ENCODE measurements at places on chromosomes 13 and 19.

DNA sequence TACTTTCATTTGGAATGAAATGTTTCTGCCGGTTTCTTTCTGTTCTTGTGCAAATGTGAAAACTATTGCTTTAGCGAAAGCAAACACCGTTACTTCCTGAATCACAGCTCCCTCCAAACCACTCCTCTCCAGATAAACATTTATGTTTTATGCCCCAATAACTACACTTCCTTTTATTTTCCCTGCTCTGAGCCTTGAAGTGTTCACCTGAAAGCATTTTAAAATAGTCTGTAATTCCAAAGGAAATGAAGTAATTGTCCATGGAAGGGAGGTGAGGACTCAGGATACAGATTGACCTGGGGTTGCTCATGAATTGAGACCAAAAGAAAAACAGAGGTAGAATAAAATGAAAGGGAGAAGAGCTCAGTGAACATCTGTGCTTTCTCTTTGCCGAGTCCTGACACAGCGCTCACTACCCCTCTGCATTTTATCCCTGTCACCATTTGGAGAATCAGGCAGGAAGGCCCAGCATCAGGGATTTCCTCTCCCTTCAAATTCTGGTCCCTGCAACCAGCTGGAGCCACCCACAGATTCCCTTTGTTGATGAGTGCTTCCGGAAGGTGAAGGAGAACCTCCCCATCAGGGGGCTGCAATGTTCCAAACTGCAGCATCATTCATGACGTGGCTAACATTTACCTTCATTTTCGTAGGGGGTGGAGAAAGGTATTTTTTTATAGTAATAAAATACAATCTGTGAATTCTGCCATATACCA is 171.9 kb downstream of the ITGBL1 start:
- DNase-seq, result no peak

GRCh38 chr13:83211301-83211700 is 671.0 kb downstream of the SLITRK1 start:
- DNase-seq, result no peak

DNA sequence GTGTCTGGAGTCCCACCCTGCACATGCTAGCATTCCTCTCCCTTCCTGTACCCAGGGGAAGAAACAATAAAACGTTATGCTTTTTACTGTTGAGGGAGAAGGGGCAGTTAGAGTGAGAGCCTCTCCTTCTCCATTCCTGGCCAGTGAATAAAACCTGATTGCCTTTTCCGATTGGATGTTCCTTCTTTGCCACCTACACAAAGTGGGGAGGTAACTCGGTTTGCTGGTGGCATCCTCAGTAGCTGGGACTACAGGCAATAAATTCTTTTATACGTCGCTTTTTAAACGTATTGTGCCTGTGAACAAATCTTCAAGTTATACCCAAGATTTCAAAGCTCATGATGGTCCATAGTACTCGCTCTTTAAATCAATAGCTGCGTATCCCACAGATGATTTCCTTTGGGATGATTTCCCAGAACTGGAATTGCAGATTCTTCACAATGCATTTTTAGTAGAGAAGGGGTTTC is 660 bp upstream of the MVB12A start:
- no peak for DNase-seq

DNA sequence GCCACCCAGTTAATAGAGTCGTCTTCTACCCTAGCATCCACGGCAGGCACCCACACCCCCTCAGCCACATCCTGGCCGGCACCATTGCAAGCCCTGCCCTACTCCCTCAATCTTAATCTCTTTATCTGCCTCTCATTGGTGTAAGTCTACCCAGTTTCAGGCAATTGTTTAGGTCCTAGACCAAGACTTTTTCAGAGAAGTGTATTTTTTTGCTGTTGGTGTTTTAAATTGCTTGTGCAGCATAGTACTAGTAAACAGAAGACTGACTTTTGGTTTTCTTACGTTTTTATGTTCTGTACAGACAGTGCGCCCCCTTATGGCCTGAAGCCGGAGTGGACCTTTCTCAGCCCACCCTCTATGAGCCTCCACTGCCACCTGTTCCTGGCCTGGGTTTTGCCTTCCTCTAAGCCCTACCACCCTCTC is 2.3 kb upstream of the LCP1 start:
- peak; percentile 78 for DNase-seq

GRCh38 chr19:45439569-45440258 is 16.0 kb upstream of the ERCC1 start:
- DNase-seq, result peak; percentile 77

GRCh38 chr13:99661791-99662190 is 160.5 kb downstream of the TM9SF2 start:
- DNase-seq, result no peak

DNA sequence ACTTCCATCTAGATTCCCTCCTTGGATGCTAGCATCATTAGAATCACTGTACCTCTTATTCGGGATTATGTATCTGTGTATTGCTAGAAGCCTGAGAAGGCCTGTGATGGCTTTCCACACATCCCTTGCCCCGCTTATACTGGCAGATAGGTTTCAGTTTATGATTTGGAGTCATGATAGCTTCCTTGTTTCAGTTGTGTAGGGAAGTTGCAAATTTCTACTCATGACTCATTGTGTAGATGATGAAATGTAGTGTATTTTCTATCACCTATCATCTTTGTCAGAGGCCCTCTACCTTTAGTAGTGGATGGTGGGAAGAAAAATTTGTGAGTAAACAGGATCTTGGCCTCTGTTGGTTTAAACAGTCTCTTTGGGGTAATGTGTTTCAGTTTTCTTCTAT is 165.2 kb downstream of the GGACT start:
- DNase-seq, result no peak

DNA sequence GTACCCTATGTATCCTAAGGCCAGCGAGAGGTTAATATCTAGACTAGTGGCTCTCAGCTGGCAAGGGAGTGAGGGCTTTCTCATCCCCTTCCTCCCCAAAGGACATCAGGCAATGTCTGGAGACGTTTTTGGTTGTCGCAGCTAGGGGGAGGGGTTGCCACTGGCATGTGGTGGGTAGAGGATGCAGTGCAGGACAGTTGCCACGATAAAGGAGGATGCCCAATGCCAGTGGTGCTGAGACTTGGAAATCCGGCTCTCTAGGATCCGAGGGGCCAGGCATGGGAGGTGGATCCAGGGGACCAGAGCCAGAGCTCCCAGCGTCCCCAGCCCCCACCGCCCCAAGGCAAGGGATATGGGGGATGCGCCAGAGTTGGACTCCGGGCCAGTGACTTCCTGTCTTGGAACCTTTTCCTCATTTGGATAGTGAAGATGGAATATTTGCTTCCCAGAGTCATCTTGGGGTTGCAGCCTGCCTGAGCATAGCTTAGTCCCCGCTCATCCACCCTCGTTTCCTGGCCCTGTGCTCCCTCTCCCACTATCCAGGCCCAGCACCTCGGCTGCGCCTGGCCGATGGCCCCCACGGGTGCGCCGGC is 4.9 kb downstream of the SSC5D start:
- DNase-seq, result no peak

GRCh38 chr19:40392894-40393517 is 3.0 kb upstream of the HIPK4 start:
- no peak for DNase-seq

- DNase-seq, result no peak
Observed at GRCh38 chr19:30276011-30276882, 95.9 kb upstream of the ZNF536 start.

GRCh38 chr19:2977746-2978138 is 378 bp downstream of the TLE6 start:
- DNase-seq, result no peak

DNA sequence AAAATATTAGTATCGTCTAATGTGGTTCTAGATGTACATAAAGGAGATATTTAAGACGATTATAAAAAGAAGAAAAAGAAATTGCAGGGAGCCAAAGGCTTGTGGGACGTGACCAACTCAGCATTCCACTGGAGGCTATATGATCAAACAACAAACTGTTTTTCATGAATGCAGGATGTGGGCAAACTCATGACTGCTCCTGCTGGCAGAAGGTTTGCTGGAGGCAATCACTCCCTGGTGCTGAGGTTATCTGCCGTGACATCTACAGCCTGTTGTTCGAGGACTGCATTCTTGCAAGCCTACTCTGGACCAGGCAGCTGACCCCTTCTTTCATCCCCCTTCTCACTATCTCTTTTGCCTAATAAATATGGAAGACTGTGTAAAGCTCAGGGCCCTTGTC is 518.1 kb downstream of the UQCRFS1 start:
- DNase-seq, result no peak

DNA sequence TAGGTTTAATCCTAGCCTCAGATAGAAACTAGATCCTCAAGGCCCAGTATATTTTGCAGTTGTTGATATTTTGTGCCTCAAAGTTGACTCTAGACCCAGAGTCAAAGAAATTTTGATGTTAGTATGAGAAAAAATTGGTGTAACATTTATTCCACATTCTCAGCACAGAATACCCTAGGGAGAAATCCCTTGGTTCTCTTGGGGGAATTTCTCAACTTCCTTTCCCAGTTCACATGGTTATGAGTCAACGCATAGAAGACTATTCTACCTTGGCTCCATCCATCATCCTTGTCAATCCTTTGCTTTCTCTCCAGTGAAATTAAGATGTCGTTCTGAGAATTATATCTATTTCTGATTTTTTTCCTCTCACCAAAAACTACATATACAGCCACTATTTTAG is 145.3 kb downstream of the POSTN start:
- DNase-seq, result no peak

- DNase-seq, result no peak
Observed at GRCh38 chr13:73411067-73411809, 352.4 kb downstream of the KLF5 start.

GRCh38 chr13:44307844-44308243 is 65.8 kb upstream of the SERP2 start:
- no peak for DNase-seq

DNA sequence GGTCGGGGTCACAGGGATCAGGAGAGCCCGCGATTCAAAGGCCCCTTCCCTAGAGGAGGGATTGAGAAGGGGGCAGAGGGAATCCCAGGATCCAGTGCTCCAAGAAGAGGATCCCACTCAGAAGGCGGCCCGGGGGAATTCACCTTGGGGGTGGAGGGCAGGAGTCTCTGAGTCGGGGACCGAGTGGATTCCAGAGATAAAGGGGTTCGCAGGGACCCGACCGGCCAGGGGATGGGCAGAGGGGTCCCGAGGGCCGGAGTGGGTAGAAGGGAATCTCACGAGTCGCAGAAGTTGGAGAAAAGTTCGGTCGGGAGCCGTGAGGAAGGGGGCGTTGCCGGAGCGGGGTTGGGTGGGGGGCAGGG is 261 bp downstream of the PRKD2 start:
- no peak for DNase-seq
